Amygdala (tissue), 56 donors: ENCODE measurements at places on chromosomes 3 and 15.

GRCh38 chr3:98556164-98557130 is 24.7 kb downstream of the GPR15 start:
- no peak for DNase-seq

- no peak for DNase-seq
Measured at GRCh38 chr3:194355379-194355778, 4.3 kb upstream of the CPN2 start.

DNA sequence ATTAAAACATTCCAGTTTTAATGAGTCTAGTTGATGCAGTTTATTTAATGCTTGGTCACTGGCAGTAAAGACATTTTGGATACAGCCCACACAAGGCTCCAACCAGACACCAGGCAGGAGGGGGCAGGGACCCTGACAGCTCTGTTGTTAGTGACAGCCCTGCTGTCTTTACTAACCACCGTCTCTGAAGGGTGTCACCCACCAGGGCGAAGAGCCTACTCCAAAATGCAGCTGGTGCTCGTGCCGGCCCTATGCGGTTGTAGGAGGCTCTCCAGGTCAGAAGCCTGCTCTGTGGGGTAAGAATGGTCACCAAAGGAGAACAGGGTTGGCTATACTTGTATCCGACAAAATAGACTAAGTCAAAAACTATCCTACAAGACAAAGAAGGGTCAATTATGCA is 132.2 kb downstream of the ATP10A start:
- DNase-seq = no peak

GRCh38 chr3:77326586-77326985 is 286.7 kb downstream of the ROBO2 start:
- no peak for DNase-seq

DNA sequence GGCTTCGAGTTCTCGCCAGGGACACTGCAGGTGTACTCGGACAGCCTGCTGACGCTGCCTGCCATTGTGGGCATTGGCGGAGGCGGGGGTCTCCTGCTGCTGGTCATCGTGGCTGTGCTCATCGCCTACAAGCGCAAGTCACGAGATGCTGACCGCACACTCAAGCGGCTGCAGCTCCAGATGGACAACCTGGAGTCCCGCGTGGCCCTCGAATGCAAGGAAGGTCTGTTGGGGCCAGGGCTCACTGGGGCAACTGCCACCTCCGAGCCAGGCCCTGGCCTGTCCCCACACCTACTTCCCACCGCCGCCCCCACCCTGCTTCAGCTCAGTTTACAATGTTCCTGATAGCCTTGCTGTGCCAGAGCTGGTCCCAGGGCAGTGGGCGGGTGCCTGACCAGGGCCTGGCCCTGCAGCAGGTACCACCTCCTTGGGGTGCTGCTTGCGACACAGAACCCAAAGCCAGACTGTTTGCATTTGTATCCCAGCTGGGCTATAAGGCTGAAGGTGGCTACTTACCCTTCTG is 35.5 kb downstream of the PLXNA1 start:
- no peak for DNase-seq

DNA sequence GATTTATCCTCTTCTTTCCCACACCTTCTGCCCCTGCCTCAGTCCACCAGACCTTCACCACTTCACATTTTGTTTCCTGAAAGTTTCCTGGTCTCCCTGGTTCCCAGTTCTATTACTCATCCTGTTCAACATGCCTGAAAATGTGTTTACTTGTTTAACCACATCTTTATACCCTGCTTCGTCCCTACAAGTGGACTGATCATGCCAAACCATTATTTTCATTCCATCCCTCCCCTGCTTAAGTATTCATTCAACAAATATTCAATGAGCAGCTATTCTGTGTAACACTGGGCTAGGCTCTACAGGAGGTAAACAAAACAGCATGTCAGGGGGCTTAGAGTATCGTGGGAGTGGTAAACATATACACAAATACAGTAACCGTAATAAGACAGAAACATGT is 5.5 kb downstream of the MYO5A start:
- no peak for DNase-seq

DNA sequence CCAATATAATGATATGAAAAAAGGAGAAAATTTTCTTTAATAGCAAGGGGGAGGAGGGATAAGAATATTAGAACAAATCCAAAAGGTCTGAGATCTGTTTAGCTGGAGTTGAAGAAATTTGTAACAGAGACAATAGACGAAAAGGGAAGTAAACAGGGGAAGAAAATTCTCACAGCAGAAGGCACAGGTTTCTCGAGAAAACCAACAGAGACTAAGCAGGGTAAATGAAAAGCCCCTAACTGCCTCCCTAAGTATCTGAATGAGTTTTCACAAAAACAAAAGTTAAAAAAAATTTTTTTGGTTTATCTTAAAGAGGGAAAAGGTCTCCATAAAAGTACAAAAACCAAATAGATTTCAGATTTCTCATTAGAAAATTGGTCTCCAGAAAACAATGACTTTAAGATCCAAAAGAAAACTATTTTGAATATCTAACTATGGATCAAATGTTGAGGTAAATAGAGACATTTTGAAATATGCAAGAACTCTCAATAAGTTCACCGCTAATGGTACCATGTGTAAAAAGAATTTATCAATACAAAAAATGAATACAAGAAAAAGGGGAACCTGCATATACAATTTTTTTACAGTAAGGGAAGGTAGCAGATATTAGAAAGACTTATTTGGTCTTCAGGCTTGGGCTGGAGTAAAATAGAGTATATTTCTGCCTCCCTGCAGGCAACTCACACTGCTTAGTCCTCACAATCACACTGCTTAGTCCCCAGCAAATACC is 23.9 kb upstream of the NEK10 start:
- no peak for DNase-seq

DNA sequence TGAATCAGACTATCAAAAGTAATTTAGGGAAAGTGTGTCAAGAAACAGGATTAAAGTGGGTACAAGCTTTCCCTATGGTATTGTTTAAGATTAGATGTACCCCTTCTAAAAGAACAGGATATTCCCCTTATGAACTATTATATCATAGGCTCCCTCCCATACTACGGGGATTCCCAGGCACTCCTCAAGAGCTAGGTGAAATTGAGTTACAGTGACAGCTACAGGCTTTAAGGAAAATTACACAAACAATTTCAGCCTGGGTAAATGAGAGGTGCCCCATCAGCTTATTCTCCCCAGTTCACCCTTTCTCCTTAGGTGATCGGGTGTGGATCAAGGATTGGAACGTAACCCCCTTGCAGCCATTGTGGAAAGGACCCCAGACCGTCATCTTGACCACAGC is 240.8 kb upstream of the CNTN6 start:
- no peak for DNase-seq

DNA sequence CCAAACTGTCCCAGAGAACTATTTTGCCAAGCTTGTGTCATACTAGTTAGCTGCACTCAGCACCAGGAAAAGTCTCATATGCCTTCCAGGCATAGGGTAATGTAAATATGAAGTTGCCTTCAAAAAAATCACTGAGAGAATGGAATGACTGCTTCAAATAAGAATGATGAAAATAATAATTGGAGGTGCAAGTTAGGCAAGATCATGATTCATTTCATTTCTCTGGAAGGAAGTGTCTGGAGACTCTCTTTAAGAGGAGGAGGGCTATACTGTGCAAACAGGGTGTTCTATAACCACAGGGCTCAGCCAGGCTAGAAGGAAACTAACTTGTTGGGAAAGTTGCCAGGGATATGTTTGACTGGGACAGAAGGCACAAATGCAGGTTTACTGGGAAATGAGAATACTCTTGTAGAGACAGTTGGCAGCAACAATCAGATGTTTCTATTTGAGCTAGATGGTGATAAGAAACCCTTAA is 4.3 kb downstream of the SIDT1 start:
- DNase-seq = no peak

DNA sequence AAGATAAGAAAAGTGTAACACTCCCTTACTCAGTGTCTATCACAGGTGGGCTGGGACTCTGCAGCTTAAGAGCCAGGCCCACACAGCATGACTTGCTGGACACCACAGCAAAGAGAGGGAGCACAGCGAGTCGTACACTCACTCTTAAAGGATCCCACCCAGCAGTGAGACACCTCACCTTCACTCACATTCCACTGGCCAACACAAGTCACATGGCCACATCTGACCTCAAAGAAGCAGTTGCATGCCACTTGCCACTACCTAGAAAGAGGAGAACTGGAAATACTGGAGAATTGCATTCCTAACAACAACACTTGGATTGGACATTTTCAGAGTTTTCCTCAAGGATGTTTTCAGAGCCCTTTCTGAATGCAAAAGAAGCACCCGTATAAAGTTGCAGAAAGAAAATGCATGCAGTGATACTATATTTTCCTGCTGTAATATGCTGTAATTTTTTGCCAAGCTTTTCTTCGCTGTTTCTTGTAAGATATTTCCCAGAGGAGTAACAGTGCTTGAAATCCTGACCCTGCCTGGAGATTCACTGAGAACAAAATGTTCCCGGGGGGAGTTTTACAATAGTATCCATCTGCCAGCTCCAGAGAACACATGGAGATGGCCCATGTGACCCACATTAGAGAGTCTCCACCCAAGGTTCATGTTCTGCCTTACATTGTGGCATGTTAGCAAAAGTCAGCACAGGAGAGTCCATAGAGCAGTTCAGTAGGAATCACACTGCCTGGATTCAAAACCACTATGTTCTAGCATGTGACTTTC is 42.2 kb downstream of the TRIM42 start:
- DNase-seq = no peak

DNA sequence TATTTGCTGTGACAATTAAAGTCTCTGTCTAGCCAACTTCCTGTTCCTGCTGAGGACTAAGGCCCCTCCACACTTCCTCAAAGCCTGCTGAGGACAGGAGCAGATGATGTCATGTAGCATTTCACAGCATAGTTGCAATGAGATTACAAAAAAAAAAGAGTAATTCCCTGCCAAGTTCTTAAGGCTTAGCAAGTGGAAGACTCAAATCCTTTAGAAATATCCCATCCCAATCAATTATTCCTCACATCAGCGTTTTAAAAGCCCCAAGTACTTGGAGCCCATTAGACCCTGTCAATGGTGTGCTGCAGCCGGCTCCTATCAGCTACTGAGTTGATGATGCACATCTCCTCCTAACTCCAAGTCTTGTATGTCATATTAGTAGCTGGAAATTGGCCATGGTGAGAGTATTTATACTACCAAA is 51.7 kb downstream of the TRANK1 start:
- no peak for DNase-seq

DNA sequence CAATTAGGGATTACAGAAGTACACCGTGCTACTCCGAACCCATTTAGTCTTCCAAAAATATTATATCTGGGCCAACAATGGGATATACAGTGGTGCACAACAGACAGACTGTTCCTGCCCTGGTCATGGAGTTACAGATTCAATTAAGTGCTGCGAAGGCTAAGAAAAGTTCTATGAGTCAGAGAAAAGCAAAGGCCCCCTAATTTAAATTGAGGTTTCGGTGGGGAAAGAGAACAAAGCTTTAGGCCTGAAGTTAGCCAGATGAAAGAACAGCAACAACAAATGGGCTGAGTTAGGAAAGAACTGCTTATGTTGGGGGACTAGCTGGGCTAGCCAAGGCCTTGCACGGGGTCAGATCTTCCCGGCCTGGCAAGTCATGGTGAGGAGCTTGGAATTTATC is 131.8 kb downstream of the MDFIC2 start:
- DNase-seq = no peak

- no peak for DNase-seq
Measured at GRCh38 chr15:41013691-41014414, 60.6 kb downstream of the CHAC1 start.

DNA sequence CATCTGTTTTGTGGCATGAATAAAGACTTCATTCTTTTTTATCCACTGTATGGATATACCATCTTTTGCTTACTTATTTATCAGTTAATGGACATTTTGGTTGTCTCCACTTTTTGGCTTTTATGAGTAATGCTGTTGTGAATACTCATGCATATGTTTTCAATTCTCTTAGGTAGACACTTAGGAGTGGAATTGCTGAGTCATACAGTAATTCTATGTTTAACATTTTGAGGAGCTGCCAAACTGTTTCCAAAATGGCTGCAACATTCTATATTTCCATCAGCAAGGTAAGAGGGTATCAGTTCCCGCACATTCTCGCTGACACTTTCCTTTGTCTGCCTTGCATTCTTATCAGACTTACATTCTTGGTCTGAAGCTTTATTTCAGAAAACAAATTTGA is 191.1 kb downstream of the WNT5A start:
- no peak for DNase-seq

DNA sequence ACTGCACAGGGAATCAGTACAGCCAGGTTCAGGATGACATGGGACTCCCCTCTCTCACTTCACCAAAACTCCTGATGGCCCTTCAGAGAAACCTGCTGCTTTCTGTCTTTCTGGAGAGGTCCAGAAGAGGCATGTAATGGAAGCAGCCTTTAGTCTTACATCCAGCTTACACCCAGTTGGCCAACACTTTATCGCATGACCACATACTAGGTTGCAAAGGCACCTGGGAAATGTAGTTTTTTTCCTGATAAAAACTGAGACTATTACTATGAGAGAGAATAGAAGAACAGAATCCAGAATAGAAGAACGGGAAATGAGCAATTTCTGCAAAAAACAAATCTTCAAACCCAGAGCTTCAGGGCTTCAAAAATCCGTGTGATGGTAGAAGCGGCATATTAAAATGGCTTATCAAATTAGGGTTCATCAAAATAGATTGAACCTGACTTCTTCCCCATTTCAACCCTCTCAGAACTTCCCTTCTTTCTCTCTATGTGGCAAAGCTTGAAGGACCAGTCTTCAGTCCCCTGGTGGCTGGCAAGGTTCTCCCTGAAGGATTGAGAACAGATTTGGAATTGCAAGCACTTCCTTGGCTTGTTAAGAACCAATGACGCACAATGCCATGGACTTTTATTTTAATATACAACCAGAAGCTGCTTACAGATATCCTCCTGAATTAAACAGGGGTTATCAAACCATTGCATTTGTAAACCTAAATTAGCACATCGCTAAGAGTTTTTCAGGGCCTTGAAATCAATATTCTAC is 34.4 kb downstream of the CORO2B start:
- no peak for DNase-seq

DNA sequence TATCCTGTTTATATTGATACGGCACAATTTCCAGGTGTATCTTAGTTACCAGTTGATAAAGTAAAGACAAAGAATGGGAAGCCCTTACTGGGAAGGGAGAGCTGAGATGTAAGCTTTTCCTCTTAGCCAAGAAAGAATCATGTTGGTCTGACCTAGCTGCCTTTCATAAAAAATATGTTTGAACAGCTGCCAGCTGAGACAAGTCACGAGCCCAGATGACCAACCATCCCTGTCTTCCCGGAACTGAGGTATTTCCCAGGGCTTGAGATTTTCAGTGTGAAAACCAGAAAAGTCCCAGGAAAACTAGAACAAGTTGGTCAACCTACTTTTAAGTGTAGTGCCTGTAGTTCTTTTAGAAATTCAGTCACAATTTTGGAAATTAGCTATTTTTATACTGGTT is 3.6 kb upstream of the MYH15 start:
- DNase-seq = no peak

DNA sequence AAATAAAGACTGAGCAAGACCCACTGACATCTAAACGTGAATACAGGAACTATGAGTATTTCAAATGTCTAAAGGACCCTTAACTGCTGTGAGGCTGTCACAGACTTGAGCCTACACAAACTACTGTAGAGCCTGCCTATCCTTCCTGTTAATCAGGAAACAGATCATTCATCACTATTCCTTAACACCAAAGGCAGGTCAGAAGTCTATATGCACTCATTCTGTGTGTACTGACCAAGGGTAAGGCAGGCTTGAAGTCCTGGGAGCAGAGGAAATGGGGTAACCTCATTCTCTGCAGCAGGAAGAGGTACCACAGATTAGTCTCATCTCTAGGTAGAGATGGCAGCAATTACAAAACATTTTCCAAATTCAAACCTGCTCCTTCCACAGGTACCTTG is 30.7 kb downstream of the NPTN start:
- no peak for DNase-seq
